ENCODE measurements at places on chromosomes 16 and 17.
A peak's percentile ranks its signal among the peaks of the same experiment; 100 is the strongest.

- DNase-seq = no peak
These were observed 85.0 kb downstream of the GRIN2A start for GRCh38 chr16:10097271-10097670.

DNA sequence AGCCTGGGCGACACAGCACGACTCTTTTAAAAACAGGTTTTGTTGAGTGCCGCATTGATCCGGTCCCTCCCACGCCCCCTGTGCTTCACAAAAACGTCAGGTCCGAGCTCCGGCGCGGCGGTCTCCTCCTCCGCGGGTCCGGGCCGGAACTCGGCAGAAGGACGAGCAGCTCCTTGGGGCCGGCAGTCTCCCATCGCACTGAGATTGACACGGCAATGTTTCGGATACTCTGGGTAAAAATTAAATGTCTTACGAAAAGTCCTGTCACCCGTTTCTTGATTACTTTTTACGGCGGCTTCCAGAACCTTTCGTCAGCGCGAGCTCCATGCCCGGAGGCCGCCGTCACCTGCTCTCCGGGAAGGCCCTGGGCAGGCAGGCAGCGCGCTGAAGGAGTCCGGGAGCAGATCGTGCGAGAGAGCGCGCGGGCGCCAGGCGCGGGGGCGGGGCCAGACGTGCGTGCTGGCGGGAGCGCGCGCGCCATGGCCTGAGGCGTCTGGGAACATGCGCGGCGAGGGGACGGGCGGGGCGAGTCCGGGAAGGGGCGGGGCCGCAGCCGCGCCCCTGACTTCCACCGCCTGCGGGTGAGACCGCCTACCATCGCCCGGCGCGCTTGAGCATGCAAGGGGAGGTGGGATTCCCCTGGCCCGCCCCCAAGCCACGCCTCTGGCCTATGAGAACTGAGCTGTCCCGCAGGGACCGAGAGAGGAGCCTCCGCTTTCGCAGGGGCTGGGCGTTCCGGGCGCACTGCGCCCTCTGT lies 11.7 kb upstream of the SRL start:
- DNase-seq = peak; percentile 99

GRCh38 chr17:81498953-81499600 lies 13.5 kb downstream of the ACTG1 start:
- DNase-seq = no peak

GRCh38 chr16:89187032-89187769 lies 13.1 kb downstream of the SLC22A31 start:
- DNase-seq = no peak

- DNase-seq = no peak
These were observed 76.0 kb downstream of the ZNF778 start for GRCh38 chr16:89293276-89294143.

GRCh38 chr17:17935321-17936271 lies 36.6 kb downstream of the TOM1L2 start:
- peak; percentile 92 for DNase-seq

DNA sequence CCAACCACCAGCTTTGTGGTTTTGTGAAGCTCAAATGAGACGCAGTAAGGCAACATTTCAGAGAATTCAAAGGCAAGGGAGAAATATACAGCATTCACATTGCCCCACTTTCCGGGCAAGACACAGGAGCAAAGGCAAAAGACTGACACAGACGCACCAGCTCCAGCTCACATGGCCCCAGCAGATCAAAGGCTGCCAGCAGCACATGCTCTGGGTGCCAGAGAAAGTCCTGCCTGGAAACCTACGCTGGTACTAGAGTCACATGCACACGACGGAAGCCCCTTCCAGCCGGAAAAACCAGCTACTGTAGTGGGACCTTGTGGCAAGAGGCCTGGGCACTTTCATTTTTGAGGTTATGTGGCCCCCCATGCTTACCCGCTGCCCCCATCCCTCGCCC lies 50.1 kb downstream of the GTF3C1 start:
- no peak for DNase-seq

- DNase-seq = no peak
These were observed 52.0 kb downstream of the RNF213 start for GRCh38 chr17:80312621-80313135.

DNA sequence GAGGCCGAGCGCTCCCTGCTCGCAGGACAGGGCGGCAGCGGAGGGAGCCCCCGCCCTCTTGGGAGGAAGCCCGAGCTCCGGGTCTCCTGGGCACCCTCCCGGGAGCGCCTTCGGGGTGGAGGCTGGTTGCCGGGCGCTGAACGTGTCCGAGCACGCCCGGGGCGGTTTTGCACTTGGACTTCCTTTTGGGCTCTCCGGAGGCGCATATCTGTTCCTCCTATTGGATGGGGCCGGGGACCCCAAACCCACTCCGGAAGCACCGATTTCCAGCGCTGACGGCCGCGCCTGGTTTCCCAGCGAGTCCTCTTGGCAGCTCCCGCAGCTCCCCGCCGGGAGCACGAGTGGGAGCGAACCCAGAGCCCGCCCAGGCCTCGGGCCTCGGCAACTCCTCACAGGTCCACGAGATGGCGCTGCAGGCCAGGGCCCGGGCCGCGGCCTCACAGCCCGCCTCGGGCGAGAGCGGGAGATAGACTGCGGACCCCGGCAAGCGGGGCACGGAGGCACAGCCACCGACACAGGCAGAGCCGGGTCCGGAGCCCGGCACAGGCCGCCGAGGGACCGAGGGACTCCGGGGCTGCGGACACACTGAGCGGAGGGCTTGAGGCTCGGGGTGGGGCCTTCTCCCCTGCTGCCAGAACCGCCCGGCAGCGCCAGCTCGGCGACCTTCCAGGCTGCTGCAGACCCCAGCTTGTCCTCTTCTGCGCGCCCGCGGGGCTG lies 12.7 kb downstream of the TBX2 start:
- peak; percentile 91 for DNase-seq

DNA sequence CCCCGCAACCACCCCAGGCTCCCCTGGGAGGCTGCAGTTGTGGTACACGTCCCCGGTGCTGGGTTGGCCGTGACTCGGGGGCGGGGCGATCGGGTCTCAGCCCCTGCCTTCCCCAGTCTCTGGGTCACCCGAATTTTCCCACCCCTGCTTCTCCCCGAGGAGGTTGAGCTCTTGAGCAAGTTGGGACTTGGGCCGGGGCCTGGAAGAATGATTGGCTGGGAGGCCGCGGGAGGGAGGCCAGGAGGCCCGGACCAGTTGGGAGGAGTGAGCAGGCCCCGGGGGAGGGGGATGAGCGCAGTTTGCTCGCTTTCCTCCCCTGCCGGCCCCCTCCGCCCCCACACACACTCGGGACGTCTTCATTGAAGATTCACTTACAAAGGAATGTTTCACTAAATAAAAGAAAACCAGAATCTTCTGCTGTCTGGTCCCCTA lies 4.5 kb upstream of the HEXIM1 start:
- DNase-seq = peak; percentile 82

GRCh38 chr16:31128711-31129567 lies 6.6 kb downstream of the PRSS8 start:
- DNase-seq = peak; percentile 56

GRCh38 chr16:3022208-3022683 lies 1.5 kb downstream of the HCFC1R1 start:
- peak; percentile 97 for DNase-seq

Measured in islet precursor cell (in vitro differentiated cells).